ENCODE measurements at places on chromosomes 6 and 20.

DNA sequence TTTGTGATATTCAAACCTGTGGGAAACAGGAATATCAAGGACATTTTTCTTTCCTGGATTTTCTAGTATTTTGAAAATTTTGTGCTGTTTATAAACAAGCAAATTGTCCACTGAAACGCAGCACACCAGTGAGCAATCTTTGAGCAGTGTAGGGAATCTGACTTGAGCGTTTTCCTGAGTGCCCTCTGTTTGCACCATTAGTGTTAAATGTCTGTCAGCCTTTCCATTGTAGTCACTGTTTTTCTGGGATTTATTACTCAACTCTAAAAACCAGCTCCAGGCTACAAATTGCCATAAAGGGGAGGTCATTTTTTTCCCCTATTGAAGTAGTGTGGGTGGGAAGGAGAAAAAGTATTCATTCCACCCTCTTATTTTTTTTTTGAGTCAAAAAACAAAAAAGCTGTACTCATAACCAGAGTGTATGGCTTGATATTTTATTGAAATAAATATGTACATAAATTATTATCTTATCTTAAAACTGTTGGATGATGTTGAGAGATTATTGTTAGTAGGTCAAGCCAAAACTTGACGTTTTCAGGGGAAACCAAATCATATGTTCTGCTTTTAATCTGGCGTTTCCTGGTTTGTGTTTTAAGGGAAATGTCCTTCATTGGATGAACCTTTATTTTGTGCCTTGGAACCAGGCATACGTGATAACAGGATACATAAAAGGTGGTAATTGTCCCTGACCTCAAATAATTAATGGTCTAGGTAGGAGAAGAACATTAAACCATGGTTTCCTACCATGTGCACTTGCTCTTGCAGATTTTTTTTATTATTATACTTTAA, 51.8 kb downstream of the TSHZ2 start:
- no peak for DNase-seq

DNA sequence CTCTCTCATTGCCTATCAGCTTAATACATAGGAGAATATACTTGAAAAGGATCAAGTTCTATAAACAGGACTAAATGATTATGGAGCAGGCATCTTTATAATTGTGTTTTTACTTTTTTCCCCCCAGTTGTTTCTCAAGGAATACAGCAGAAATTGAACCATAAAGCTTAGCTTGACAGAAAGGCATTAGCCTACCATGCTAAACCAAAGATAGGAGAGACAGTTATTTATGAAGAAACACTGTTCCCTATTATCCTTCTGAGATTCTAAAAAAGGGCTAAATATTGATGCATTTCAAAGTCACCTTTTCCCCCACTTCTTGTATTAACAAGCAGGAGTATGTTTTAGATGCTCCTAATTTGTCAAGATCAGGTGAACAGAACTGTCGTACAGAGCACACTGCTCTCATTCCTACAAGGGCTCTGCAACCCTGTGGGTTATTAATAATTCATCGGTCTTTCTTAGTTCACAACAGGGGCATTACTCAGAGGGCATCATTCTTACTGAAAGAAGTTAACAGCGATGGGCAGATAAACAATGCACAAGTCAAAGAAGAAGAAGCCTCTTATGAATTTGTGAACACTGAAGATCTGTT, 38.7 kb downstream of the PRKN start:
- no peak for DNase-seq

DNA sequence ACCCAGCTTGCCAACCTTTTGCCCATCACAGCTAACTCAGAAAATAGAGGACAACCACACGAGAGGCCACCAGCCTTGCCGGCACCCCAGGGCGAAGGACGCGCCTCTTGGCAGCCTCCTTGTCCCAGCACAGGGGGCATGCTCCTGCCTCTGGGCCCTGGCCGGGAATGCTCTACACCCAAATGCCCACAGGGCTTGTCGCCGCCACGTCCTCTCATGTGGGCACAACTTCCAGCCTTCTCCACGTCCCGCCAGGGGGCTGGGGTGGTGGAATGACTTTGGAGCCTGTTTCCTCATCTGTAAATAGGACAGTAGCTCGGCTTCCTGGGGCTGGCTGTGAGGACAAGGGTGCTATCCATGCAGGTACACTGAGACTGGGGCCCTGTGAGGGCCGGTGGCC, 152.4 kb upstream of the MLN start:
- DNase-seq, result no peak

- peak; percentile 70 for DNase-seq
Observed at GRCh38 chr6:33172688-33173534, 19.4 kb downstream of the COL11A2 start.

- no peak for DNase-seq
Observed at GRCh38 chr6:82410151-82410648, 46.6 kb downstream of the TPBG start.

DNA sequence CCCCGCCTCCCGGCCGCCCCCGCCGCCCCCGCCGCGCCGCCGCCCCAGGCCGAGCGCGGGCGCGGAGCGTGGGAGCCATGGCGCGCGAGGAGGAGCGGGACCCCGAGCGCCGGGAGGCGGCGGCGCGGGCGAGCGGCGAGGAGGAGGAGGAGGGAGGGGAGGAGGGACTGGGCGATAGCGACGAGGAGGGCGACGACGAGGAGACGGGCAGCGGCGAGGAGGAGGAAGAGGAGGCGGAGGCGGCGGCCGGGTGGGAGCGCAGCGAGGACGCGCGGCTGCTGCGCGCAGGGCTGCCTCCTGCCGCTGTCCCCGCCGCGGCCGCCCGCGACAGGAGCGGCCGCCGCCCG, at the start of gene SLC24A3:
Gene SLC24A3, plus strand, starts transcription at position 174 of the 347 bp plus-strand sequence.
- DNase-seq, result no peak

- no peak for DNase-seq
Observed at GRCh38 chr6:125598422-125598821, 151.0 kb upstream of the HEY2 start.
